ENCODE measurements at places on chromosomes 5 and 9.
A peak's percentile ranks its signal among the peaks of the same experiment; 100 is the strongest.

DNA sequence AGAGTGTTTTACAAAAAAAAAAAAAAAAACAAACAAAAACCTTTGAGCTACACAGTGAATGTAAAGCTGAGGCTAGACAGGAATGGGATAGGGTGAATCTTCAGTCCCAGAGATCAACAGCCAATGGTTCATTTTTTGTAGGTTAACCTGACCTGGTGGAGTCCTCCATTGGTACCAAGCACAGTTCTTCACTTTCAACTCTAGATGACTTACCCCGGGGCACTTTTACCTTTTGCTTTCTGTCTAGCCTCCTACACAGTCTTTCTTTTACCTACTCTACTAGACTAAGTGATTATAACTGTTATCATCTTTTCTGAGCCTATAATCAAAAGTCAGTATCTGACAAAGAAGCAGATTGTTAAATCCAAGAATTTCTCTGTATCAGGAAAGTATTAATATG is 50.9 kb downstream of the ANXA2R start:
- DNase-seq = no peak

DNA sequence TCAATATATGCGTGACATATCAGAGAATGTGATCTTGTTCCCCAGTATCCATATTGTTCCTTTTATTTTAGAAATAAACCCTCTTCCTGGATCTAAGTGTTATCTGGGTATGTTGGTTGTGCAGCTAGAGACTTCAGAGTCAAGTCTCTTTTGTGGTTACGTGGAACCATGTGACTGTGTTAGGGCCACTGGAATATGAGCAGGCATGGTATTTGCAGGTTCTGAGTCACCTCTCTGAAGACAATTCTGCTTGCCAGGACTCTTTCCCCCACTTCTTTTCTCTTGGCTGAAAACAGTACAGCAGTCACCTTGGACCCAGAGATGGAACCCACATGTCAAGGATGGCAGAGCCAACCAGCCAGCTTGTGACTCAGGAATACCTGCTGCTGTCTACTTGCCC is 59.7 kb downstream of the ATP10B start:
- DNase-seq = no peak

DNA sequence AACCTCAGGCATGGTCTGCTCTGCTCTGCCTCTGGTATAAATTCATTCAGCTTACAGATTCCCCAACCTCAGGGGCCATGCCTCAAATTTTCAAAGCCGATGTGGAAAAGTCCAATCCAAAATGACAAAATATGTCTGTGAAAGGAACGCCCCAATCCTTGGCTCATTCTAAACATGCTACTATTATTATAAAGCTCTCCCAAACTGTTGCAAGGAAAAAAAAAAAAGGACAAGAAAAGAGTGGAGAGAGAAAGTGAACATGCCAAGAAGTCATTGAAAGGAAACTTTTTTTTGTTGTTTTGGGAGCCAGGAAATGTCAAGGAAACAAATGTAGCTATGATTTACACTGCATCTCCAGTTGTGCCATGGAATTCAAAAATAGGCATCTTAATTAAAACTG is 3.8 kb downstream of the COL23A1 start:
- DNase-seq = no peak

GRCh38 chr5:68024426-68024825 is 191.1 kb upstream of the PIK3R1 start:
- no peak for DNase-seq

DNA sequence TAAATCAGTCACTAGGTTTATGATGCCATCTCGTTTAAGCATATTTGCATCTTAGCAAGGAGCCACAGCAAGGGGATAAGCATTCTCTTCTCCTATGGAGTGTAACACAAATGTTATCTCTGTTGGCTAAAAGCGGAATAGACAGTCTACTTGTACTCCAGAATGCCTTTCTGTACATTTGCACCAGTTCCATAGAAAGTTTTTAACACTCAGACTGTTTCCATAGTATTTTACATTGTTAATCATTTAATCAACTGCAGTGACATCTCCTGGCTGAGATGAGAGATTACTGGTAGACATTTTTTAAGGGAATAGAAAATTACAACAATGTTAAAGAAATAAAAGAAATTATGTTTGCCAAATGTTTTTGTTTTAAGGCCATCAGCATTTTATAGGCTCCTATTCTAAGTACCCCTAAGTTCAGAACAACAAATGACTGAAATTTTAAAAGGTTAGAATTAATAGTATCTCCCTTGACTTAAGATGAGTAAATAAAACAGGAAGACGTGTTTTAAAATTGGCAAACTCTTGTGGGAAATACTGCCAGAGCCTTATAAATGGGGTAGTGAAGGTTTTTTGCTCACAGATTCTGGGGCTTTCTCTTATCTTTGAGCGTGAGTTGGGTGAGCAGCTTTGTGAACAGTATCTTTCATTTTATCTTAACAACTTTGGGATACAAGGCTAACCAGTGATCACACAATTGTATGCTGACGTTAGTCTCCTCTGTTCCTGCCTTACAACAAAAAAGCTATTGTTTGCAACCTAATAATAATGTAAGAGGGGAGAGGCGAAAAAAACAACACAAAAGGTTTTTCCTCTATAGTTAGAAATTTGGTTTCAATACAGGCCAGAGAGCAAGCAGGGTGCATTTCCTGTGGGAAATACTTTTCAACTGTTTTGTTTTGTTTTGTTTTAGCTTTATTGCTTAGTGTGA is 294.3 kb downstream of the FBXL7 start:
- no peak for DNase-seq

DNA sequence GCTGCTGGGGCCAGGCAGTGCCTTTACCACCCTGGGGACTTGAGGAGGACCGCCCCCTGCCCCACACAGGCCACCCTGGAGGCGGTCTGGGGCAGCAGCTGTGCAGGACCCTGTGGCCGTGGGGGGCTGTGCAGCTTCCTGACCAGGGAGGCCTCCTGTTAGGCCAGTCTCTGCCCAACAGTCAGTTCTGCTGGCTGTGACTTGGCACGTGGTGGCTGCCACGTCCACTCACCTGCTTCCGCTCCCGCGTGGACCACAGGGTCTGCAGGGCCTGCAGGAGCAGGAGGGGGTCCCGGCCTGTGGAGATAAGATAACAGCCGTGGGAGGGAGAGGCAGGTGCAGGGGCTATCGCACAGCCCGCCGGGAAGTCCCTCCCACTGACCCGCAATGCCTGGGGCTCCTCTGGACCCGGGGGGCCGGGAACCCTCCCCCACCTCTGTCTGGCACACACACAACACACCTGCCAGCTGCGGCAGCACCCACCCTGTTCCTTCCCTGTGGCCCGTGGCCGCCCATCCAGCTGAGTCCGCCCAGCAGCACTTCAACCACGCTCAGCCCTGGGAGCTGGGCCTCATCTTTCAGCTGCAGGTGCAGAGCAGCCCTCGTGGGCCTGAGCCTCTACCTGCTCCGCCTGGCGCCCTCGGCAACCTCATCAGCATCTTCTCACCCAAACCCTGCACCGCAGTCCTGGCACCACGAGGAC is 39.7 kb downstream of the EXD3 start:
- no peak for DNase-seq

- no peak for DNase-seq
Observed at GRCh38 chr5:95801961-95802360, 20.6 kb downstream of the GLRX start.

DNA sequence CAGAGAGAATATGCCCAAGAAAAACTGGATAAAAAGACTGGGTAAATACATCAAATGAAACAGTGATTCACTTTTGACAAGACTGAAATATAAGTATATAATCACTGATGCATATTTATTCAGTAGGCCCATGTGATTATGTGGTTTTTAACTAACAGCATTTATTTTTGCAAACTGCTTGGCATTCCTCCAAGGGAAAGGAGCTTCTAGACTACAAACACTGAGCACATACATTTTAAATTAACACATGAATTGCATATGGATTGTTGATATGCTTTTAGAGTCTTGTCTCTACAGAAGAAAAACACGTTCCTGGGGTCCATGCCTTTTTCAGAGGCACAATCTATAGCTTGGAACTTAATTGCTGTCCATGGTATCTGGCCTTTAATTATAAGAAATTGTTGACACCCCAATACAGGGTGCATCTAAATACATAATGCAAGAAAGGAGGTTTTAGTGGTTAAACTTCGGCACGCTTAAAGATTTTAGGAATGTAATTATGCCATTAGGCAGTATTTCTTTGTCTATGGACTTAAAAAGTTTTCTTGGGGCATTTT is 6.9 kb upstream of the MEIKIN start:
- DNase-seq = no peak

DNA sequence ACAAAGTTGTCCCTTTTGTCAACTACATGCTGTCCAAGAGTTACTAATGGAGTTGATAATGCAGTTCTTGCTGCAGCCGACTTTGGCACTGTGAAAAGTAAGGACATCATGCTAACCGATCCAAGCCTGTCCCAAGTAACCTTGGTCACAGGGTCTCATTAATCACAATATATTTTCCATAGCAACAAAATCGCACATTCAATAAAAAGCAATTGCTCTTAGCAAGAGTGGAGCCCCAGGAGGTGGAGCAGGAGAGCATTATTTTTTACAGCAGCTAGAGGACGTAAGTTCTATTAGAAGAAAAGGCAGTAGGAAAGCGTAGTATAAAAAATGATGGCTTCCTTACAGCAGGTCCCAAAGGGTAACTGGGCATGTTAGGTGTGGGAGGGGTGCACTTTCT is 570.3 kb downstream of the EBF1 start:
- no peak for DNase-seq

GRCh38 chr5:178849316-178849715 is 10.4 kb upstream of the ZNF354B start:
- no peak for DNase-seq

- DNase-seq = no peak
Observed at GRCh38 chr5:171537070-171537849, 117.8 kb downstream of the FGF18 start.

DNA sequence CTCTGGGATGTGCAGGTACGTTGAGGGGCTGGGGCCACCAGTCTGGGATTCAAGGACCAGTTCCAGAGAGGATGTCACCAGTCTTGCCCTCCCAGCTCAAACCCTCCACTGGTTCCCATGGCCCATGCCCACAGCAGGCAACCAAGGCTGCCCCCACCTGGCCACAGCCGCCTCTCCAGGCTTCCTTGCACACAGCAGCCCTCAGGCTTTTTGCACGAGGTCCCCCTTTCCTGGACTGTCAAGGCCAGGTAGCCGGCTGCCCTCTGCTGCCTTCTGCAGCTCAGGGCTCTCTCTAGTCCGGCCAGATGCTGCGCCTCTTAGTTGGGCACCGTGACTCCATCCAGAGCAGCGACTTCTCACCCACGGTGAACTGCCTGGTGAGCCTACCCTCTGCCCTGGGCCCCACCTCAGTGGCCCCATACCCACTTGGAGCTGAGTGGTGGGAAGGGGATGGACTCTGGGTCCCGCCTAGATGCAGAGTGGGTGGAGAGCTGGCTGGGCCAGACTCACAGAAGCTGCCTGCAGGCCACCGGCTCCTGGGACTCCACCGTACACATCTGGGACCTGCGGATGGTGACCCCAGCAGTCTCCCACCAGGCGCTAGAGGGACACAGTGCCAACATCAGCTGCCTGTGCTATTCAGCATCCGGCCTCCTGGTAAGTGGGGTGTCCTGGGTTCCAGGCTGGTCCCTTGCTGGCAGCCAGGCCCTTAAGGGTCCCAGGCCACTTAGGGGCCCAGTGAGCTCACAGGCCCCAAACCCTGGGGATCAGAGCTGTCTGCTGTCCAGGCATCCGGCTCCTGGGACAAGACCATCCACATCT is 2.9 kb downstream of the WDR38 start:
- DNase-seq = no peak

GRCh38 chr9:4985386-4986266 is 554 bp downstream of the JAK2 start:
- peak; percentile 46 for DNase-seq

- no peak for DNase-seq
Observed at GRCh38 chr5:105057001-105057436, 1494.4 kb upstream of the NUDT12 start.

GRCh38 chr9:38284039-38284575 is 108.4 kb upstream of the ALDH1B1 start:
- DNase-seq = no peak

- no peak for DNase-seq
Observed at GRCh38 chr9:114779352-114779845, 26.4 kb downstream of the TNFSF15 start.

GRCh38 chr5:103487822-103488493 is 74.6 kb downstream of the NUDT12 start:
- DNase-seq = no peak

DNA sequence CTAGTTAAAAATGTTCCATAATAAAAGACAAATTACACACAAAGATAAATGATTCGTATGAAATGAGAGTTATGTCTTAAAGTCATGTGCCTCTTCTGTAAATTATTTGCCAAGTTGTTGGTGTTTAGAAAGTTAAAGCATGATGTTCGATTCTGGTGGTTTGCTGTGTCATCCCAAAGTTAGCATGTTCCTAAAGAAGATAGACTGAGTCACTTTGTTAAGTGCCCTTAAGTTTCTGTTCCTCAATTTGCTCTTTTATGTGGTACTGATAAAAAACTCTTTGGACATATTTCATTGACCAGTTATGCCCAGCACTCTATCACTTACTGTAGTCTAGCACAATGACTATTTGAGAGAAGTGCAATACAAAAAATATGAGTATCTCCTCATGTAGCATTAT is 366.9 kb upstream of the ZNF608 start:
- DNase-seq = no peak

GRCh38 chr9:110029429-110029955 is 178.5 kb downstream of the C9orf152 start:
- DNase-seq = no peak

DNA sequence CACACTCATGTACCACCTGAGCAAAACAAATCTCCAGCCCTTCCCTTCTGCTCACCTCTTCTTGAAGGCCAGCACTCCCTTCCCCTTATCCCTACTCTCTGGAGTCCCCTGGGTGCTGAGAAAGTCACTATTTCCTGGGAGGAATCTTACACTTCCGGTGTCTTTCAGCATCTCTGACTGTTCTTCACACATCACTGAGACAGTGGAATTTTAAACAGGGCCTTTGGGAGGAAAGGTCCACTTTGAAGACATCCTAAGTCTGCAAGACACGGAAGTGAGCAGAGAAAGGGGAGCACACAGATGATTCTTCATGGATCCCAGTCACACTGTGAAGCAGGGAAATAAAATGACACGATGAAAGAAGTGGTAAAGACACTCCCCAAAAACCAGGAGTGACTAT is 25.6 kb downstream of the FRMD3 start:
- no peak for DNase-seq

GRCh38 chr5:56677690-56678305 is 137.6 kb upstream of the MAP3K1 start:
- no peak for DNase-seq

GRCh38 chr9:22116758-22117157 is 107.7 kb upstream of the CDKN2B start:
- no peak for DNase-seq
